ENCODE measurements at places on chromosomes 2 and 18.

DNA sequence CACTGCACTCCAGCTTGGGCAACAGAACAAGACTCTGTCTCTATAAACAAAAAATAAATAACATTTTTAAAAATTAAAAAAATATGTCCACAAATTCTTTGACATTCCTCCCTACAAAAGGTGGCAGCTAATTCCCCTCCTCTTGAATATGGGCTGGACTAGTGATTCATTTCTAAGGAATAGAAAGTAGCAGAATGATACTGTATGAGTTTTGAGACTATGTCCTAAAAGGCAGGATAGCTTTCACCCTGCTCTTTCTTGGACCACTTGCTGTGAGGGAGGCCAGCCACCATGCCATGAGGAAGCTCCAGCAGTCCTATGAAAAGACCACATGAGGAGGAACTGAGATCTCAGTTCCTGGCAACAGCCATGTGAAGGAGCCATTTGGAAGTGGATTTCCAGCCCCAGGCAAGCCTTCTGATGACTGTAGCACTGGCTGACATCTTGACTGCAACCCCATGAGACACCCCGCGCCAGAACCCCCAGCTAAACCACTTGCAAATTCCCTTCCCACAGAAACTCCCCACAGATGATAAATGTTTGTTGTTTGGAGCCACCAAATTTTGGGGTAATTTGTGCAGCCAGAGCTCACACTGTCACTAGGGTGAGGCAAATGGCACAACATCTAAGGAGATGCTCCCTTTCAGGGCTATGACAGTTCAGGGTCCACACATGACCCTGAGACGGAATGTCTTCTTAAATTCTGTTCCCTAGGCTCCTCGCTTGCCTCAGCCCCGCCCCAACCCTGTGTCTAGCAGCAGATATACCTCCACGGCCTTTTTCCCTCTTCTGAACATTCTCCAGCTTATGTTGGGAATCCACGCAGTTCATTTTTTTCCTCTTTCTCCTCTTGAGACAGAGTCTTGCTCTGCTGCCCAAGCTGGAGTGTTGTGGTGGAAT, 17.1 kb upstream of the ATOH8 start:
- DNase-seq: no peak

GRCh38 chr2:120438301-120439066, 92.5 kb downstream of the INHBB start:
- DNase-seq: no peak

DNA sequence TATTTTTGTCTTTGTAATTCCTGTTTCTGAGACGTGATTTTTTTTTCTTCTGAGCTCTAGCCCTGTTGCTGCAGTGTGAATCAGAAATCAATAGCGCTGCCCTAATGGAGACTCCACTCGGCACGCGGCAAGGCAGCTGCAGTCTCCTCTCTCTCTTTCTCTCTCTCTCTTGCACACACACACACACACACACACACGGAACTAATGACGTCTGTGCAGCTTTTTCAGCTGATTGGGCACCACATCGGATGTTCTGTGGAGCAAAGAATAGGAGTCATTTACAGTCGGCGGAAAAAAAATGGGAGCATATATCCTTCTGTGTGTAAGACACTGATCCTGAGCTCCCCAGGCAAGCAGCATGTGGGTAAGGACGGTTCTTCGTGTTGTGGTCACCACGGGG, 2.0 kb upstream of the MYT1L start:
- peak; percentile 88 for DNase-seq

- DNase-seq: no peak
These were observed 34.0 kb downstream of the ACTR2 start for GRCh38 chr2:65261676-65262075.

- no peak for DNase-seq
These were observed 520 bp downstream of the GLS start for GRCh38 chr2:190881084-190881597.

All from NCI-H1436 treated with DMSO at 0.1 percent for 48 hours (cell line).